Fibroblast of skin of back (primary cell): ENCODE measurements at places on chromosomes 16 and 17.

DNA sequence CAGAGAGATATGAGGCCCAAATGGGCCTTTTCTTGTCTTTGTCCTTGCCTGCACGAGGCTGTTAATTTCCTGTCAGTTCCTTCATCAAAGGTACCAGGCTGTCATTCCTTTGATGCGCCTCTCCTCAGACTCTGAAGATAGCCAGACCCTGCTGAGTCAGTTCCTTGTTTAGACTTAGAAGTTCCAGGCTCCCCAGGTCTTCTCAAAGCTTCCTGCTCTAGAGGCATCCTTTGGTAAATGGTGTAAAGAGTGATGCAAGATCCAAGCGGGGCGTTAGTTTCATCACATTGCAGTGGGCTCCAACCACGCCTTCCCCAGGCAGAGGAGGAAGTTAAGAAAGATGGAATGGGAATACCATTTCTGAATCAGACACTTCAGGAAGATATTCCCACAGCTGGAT is 4.0 kb upstream of the CDH11 start:
- DNase-seq = peak; percentile 75

DNA sequence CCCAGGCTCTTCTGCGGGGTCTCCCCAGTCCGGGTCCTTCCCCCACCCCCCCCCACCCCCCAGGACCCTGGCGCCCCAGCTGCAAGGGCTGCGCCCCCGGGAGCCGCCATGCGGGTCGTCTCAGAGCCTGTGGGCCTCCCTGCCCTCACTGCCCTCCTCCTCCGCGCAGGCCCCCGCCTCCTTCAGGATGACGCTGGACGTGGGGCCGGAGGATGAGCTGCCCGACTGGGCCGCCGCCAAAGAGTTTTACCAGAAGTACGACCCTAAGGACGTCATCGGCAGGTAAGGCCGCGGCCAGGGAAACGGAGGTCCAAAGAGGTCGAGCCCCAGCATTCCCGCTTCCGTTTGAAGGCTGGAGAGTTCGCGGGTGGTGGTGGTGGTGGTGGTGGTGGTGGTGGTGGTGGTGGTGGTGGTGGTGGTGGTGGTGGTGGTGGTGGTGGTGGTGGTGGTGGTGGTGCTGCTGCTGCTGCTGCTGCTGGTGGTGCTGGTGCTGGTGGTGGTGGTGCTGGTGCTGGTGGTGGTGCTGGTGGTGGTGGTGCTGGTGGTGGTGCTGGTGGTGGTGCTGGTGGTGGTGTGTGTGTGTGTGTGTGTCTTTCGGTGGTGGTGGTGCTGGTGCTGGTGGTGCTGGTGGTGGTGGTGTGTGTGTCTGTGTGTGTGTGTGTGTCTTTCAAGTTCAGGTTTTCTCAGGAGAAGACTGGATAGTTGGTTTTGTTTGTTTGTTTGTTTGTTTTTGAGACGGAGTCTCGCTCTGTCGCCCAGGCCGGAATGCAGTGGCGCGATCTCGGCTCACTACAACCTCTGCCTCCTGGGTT is 615 bp downstream of the PHKG2 start:
- DNase-seq = peak; percentile 38

GRCh38 chr16:87221633-87222032 is 95.6 kb downstream of the C16orf95 start:
- no peak for DNase-seq

- no peak for DNase-seq
Measured at GRCh38 chr16:11547118-11547916, 39.4 kb downstream of the LITAF start.
